ENCODE measurements at places on chromosomes 13 and 19.

DNA sequence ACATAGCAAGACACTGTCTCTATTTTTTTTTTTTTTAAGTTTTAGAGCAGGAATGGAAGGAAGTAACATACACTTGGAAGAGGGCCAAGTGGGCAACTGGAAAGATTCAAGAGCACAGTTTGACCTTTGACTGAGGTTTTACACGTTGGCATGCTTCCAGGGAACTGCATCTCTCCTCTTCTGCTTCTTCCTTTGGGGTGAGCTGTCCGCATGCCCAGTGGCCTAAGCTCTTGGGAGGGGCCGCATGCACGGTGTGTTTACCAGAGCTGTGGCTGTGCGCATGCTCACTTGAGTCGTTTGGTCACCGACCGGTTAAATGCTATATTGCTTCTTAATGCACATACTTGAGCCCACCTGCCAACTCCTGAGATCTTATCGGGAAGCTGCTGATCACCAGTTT, 727.7 kb downstream of the UQCRFS1 start:
- peak; percentile 43 for DNase-seq

- no peak for DNase-seq
Measured at GRCh38 chr13:94140511-94140910, 339.0 kb downstream of the DCT start.

DNA sequence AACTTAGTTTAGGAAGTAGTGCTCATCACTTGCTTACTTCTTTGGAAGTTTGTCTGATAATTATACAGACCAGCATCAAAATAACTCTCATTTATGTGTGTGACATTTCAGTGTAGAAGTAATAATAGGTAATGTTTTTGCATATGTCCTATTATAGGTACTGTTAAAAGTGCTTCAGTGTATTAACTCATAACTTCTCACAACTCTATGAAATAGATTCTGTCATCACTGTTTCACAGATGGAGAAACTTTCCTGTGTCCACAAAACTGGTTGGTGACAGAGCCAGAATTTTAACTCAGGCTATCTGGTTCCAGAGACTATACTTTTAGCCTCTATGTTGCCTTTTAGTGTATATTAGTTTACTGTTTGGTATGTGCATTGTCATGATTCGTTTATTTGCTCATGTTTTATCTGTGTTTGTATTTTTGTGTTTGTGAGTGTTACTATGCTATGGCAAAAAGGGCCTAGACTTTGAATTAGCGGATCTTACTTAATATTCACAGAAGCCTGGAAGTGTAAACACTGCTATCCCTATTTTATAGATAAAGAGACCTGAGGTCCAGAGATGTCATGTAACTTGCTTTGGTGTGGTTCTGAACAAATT, 12.7 kb downstream of the LPAR6 start:
- DNase-seq: no peak

DNA sequence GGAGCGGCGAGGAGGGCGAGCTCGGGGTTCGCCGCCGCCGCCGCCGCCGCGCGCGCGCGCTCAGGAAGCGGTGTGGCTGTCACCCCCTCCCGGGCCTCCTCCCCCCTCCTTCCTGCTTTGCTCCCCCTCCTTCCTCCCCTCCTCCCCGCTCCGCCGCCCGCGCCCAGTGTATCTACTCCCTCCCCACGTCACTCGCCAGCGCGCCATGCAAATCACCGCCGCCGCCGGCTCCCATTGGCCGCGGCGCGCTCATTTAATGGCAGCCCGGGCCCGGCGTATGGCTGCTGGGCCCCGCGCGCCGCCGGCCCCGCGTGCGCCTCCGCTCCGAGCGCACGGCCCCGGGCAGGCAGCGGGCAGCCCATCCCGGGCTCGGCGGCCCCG, 335 bp upstream of the SOX1 start:
- no peak for DNase-seq

DNA sequence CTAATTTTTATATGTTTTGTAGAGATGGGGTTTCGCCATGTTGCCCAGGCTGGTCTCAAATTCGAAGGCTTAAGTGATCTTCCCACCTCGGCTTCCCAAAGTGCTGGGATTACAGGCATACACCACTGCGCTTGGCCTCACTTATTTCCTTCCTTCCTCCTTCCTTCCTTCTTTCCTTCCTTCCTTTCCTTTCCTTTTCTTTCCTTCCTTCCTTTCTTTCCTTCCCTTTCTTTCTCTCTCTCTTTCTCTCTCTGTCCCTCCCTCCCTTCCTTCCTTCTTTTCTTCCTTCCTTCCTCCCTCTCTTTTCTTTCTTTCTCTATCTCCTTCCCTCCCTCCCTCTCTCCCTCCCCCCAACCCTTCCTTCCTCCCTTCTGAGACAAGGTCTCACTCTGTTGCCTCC, 36.8 kb downstream of the TRPM4 start:
- DNase-seq: no peak

DNA sequence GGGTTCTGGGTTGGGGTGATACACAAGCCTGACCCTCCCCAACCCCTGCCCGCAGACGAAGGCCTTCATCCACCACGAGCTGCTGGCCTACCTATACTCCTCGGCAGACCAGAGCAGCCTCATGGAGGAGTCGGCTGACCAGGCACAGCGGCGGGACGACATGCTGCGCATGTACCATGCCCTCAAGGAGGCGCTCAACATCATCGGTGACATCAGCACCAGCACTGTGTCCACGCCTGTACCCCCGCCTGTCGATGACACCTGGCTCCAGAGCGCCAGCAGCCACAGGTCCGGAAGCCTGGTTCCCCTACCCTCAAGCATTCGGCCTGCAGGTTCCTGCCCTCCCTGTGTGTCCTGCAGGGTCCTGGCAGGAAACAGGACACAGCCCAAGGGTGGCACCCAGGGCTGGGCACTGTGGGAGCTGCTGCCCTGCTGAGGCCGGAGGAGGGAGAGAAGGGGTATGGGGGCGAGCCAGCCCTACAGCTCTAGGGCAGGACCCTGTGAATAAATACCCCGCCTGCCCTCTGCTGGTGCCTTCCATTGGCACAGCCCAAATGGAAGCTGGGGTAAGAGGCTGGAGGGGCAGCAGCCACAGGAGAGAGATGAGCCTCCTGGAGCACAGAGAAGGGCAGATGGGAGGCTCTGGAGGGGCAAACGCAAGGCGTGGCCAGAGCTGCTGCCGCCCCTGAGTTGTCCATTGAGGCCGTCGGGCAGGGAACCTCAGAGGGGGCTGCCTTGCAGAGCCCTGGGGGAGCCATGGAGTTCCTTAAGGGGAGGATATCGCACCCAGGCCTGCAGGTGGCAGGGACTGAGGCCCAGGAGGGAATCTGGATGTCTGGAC, 6.8 kb downstream of the TMED1 start:
- DNase-seq: no peak

- no peak for DNase-seq
Measured at GRCh38 chr19:52946322-52947310, 16.1 kb downstream of the ZNF816 start.
